ENCODE measurements at places on chromosomes 1 and 21.

DNA sequence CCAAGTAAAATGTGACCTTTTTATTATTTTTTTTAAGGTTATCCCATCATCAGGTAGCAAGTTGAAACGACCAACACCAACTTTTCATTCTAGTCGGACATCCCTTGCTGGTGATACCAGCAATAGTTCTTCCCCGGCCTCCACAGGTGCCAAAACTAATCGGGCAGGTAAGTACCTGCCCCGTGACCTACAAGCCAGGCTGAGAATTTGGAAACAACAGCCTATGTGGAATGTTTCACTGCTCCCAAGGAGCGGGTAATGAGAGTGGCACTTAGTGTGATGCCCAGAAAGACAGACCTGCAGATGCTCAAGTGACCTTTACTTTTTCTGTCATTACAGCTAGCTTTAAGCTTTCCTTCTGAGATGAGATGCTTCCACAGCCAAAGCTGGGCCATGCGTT lies 6.9 kb upstream of the BMP8A start:
- no peak for DNase-seq

DNA sequence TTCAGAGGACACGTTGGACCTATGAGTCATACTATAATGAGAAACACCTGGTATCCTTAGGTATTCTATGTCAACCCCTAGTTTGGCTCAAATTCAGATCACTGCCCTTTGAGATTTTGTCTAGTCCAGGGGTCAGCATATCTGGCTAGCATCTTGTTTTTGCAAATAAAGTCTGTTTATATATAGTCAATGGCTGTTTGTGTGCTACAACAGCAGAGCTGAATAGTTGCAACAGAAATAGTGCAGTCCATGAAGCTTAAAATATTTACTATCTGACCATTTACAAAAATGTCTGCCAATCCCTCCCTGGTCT lies 48.5 kb upstream of the EDEM3 start:
- DNase-seq: no peak

DNA sequence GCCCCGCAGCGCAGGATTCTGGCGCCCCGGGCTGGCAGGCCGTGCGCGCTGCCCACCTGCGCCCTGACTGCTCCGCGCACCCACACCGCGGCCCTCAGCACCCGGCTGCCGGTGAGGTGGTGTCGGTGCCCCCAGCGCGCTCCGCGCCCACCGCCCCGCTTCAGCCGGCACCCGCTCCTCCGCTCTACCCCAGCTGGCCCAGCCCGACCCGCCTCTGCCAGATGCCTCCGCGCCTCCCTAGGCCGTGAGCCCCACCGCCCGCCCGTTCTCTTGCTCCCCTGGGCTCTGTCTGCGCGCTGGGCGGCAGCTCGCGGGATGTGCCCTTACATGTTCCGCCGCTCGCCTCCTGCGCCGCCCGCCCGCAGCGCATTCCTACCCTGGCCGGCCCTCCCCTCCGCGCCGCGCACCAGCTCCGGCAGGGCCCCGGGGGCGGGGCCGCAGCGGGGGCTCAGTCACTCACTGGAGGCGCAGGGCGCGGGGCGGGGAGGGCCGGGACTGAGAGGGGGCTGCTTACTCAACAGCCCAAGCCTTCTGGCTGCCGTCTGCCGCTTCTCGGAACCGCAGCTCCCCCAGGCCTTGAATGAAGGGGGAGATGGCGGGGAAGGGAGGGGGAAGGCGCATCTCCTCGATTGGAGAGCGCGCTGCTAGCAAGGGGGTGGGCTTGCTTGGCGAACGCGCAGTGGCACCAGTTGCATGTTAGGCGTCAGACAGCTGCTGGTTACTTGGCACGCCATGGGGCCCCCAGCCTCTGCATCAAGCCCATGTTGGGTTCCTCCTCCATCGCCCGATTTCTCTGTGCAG lies at the start of gene PHLDA3:
Gene PHLDA3, minus strand, starts transcription at position 345 of the 801 bp plus-strand sequence. CDS start 402 bp downstream, outside the sequence.
- peak; percentile 72 for DNase-seq

DNA sequence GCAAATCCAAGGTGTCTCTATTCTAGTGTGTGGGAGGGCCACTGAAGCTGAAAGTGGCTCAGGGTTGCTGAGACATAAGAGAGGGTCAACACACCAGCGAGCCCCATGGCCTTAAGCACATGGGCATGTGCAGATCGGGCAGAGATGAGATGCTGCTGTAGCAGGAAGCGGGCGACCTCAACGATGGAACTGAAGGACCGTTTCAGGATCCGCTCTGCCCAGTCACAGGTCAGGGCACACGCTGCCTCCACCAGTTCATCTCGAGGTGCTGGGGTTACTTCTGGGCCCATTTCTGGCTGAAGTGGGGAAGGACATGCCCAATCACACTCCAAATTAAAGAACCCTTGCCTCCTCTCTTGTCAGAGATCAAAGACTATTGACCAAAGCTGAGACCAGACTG lies 3.5 kb downstream of the RFX5 start:
- no peak for DNase-seq

- DNase-seq: no peak
Observed at GRCh38 chr1:149888999-149889289, 10.4 kb upstream of the BOLA1 start.

DNA sequence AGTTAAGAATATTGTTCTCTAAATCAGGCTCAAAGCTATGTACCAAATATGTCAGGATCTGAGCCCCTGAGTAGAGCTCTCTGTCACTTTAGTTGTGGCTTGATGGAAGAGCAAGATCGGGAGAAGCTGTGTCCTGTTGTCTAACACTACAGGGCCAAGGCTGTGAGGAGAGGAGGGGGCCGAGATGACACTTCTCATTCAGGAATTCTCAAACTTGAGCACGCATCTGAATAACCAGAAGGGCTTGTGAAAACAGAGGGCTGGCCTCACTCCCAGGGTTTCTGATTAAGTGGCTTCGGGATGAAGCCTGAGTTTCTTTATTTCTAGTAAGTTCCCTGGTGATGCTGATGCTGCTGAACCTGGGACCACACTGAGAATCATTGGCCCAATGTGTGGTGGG lies 209.2 kb upstream of the DAB1 start:
- no peak for DNase-seq

DNA sequence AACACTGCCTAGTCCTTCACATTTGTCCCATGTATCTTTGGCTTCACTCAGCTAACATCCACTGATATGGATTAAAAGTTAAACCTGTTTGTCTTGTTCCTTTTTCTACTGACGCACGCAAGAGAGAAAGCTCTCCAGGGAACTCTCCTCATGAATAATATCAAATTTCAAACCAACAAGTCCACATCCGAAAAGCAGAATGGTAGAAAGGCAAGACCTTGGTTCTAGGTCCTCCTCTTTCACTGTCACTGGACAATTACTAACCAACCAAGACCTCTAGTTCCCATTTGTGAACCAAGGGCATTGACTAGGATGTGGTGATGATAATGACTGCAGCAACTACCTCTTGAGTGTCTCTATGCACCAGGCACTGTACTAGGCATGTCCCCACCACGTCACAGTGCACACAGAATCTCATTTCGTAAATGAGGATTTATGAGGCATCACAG lies 8.4 kb downstream of the PLPP3 start:
- no peak for DNase-seq

DNA sequence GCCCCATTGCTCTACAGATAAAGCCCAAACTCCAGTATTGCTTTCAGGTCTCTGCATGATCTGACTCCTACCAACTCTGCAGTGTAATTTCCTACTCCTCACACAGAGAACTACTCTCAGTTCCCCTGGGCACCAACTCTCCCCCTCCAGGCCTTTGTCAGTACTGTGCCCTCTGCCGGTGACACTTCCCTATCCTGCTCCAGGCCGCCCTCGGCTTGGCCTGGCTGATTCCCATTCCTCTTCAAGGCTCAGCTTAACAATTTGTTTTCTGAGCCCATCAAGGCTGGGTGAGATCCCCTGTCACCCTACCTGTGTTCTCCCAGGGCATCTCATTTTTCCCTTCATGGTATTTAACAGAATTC lies 2.6 kb downstream of the SLAMF8 start:
- peak; percentile 77 for DNase-seq

DNA sequence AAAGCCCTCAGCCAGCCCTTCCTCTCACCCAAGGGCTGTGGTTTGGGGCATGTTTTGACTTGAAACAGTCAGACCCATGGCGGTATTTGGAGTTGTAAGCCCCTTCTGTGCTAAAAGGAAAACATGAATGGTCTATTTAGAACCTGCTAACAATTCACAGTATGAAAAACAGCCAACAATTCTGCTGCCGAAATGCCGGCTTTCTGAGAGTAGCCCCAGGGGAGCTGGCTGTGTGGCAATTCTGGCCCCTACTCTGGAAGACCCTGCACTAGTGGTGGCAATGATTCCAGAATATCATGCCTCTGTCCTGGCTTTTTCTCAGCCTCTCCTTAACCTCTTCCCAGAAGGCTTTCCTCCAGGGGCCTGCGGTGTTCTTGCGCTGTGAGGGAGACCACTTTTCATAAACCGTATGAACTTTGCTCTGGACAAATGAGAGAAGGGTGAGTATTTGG lies 118.7 kb downstream of the EDEM3 start:
- DNase-seq: no peak

- peak; percentile 27 for DNase-seq
Observed at GRCh38 chr1:152388889-152389288, 25.2 kb downstream of the CRNN start.

GRCh38 chr1:226274138-226274537 lies 34.8 kb downstream of the LIN9 start:
- DNase-seq: no peak

- DNase-seq: no peak
Observed at GRCh38 chr21:46017695-46018094, 36.1 kb downstream of the COL6A1 start.

GRCh38 chr1:3515272-3515671 lies 60.8 kb downstream of the ARHGEF16 start:
- DNase-seq: no peak

- DNase-seq: no peak
Observed at GRCh38 chr21:28770867-28771661, 221.6 kb downstream of the LTN1 start.

DNA sequence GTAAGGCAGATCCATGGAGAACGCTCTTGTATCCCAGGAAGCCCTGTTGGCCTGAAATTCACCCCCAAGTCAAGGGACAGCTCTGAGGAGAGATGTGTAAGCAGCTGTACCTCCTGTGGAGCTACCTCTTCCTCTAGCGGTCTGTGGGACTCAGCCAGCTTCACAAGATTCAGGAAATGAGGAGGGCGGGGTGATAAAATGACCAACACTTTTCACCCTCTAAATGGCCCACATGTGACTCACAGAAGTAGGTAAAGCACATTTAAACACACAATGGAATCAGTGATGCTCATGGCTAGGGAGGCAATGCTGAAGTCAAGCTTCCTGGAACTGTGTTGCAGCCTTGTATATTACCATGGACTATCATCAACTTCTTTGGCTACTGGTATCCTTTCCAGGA lies at the start of gene SH2D1B:
Gene SH2D1B, minus strand, starts transcription at position 135 of the 400 bp plus-strand sequence. Its CDS starts 120 bp downstream, at position 15.
- DNase-seq: no peak

- DNase-seq: peak; percentile 90
Observed at GRCh38 chr1:151992303-151993083, 1.2 kb downstream of the S100A10 start.

GRCh38 chr1:37477198-37477931 lies 3.0 kb downstream of the ZC3H12A start:
- DNase-seq: peak; percentile 63

GRCh38 chr1:206472454-206472853 lies 2.2 kb downstream of the IKBKE start:
- peak; percentile 97 for DNase-seq

- no peak for DNase-seq
Observed at GRCh38 chr1:4101459-4102161, 201.5 kb upstream of the C1orf174 start.

GRCh38 chr1:203467550-203467921 lies 8.1 kb upstream of the PRELP start:
- no peak for DNase-seq

GRCh38 chr1:91872000-91872399 lies 14.0 kb downstream of the TGFBR3 start:
- no peak for DNase-seq

GRCh38 chr1:50976890-50977574 lies 7.0 kb downstream of the CDKN2C start:
- peak; percentile 73 for DNase-seq

GRCh38 chr1:94095112-94095637 lies 25.8 kb downstream of the ABCA4 start:
- DNase-seq: no peak

DNA sequence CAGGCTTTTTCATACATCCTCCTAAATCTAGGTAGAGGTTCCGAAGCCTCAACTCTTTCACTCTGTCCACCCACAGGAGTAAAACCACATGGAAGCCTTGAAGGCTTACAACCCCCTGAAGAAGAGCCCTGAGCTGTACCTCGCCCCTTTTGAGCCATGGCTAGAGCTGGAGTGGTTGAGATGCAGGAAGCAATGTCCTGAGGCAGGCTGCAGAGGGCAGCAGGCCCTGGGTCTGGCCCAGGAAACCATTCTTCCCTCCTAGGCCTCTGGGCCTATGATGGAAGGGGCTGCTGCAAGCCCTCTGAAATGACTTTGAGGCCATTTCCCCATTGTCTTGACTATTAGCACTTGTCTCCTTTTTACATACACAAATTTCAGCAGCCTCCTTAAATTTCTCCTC lies 1503.0 kb downstream of the KCNT2 start:
- no peak for DNase-seq

DNA sequence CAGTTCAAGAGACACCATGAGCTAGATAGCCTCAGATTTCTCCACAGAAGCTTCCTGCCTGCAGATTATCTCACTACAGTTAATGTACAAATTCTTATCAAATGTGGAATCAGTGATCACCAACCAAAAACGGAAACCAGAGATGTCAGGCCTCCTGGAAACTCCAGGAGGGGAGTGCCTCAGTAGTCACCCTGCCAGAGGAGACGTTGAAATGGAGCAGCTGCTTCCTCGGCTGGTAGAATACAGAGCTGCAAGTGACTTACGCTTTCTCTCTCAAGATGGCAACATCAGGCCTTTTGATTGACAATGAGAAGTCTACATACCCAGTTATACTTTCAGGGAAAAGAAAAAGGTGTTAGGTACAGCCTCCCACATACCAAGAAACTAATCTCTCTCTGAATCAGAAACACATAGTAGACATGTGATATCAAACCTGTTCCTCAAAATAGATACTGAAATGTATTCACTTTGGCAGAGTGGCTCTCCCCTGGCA lies 52.2 kb downstream of the ACP6 start:
- DNase-seq: peak; percentile 60

DNA sequence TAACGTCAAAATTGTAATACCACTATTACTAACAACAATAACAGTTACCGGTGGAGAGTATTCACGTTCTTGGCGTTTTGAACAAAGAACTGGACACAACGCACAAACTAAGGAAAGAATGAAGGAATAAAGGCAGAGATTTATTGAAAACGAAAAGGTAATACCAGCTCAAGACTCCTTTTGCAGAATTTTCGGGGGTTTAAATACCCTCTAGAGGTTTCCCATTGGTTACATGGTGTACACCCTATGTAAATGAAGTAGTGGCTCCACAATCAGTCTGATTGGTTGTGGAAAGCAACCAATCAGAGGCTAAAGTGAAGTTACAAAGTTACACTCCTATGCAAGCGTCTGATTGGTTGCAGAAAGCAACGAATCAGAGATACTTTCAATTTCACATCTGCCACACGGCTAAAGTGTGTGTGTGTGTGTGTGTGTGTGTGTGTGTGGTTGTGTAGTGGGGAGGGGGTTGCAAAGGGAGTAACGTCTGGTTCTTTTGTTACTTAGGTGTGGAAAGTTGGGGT lies 1.1 kb upstream of the GTF2B start:
- DNase-seq: peak; percentile 89
